ENCODE measurements at places on chromosomes 6 and 20.
A peak's percentile ranks its signal among the peaks of the same experiment; 100 is the strongest.

- no peak for DNase-seq
These were observed 9.7 kb downstream of the HECA start for GRCh38 chr6:139144490-139145085.

GRCh38 chr6:38039502-38039901 is 220.0 kb downstream of the ZFAND3 start:
- no peak for DNase-seq

GRCh38 chr6:27161946-27162603 is 85.4 kb upstream of the PRSS16 start:
- DNase-seq = no peak

- no peak for DNase-seq
These were observed 454.6 kb upstream of the KHDRBS2 start for GRCh38 chr6:62740596-62740995.

- no peak for DNase-seq
These were observed 431.9 kb upstream of the SULF2 start for GRCh38 chr20:48217190-48217589.

GRCh38 chr6:17771609-17772008 is 64.9 kb upstream of the NUP153 start:
- DNase-seq = no peak

- DNase-seq = no peak
These were observed 118.3 kb upstream of the GGTLC1 start for GRCh38 chr20:24106801-24107445.

GRCh38 chr20:47191956-47192355 is 164.5 kb downstream of the ZMYND8 start:
- DNase-seq = no peak

- peak; percentile 66 for DNase-seq
These were observed 4.8 kb upstream of the TRIM40 start for GRCh38 chr6:30130887-30131862.

GRCh38 chr20:62518911-62519310 is 43.1 kb upstream of the GATA5 start:
- no peak for DNase-seq

GRCh38 chr6:150924808-150925589 is 59.5 kb downstream of the MTHFD1L start:
- DNase-seq = no peak

GRCh38 chr6:127015858-127016257 is 102.6 kb upstream of the RSPO3 start:
- no peak for DNase-seq

- DNase-seq = no peak
These were observed 144.7 kb upstream of the RPS6KA2 start for GRCh38 chr6:166771701-166772100.

- DNase-seq = no peak
These were observed 19.0 kb upstream of the AVP start for GRCh38 chr20:3103369-3104032.

GRCh38 chr6:153170511-153170910 is 39.4 kb upstream of the RGS17 start:
- DNase-seq = no peak

DNA sequence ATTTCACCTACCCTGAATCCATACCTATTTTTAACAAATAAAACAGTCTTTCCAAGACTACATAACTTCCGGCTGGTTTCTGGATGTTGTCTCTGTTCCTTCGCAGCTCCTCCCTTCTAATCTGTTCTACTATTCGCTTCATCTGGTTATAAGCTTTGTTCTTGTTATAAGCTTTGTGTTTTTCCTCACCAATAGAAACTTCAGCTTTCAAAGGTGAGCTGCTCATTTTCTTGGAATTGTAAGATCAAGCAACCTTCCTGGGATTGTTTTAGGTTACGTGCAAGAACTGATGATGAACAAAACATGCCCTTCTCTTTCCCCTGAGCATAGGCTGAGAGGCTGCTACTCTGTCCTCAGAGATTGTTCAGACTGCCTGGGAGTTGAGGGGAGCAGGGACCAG is 2.1 kb downstream of the GFOD1 start:
- DNase-seq = no peak

GRCh38 chr6:25872814-25873213 is 1.2 kb downstream of the SLC17A3 start:
- DNase-seq = peak; percentile 28

DNA sequence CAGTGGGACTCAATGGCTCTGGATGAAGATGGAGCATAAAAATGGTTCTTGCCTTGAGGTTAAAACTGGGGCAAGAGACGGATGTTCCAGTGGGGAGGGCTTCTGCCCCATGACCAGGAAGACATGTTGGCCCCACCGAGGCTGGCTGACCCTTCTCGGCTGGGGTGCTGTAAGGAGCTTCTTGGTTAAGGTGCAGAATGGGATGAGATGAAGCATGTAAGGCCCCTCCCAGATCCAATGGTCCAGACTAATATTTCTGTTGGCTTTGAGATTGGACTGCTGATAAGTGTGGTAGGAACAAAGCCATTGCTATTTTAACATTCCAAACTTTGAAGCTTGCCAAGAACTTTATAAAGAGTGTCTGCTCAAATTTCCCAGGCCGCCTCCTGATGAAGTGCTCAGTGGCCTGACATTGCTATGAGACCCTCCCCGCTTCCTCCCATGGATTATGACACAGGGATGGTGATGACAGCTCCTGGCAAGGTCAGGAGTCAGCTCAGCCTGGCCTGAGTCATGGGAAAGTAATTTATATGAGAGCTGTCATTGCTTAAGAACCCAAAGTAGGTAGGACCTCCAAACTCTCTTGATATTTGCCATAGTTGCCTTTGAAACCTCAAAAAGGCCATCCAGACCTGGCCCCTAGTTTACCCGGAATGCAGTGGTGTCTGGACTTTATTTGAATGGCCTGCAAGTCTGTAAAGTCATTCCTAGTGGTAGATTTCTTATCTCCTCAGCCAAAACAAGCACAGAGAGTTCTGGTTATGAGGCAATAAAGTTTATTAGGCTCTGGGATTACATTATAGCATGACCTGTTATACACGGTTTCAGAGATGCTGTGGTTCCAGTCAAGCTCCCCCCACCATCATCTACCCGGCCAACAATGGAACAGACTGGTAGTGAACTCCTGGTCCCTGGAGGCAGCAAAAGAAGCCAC is 55.2 kb downstream of the TGM2 start:
- DNase-seq = no peak

GRCh38 chr6:31776485-31776988 is 591 bp downstream of the VWA7 start:
- no peak for DNase-seq

GRCh38 chr20:2130062-2130591 is 28.5 kb downstream of the STK35 start:
- no peak for DNase-seq

DNA sequence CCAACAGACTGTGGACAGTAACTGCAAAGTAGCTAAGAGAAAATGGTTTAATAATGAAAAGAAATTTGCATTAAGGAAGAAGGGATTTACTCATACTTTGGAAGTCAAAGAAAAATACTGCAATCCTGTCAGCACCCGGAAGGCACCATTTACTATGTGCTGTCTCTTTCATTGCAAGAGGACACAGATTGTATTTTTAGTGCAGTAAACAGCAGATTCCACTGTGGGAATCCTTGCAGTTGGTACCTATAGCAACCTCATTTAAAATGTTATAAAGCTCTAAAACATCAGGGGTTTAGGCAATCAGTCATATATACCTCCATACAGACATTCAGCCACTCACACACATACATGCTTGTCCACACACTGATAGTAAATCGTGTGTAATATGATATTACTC is 346.8 kb downstream of the PKHD1 start:
- no peak for DNase-seq

DNA sequence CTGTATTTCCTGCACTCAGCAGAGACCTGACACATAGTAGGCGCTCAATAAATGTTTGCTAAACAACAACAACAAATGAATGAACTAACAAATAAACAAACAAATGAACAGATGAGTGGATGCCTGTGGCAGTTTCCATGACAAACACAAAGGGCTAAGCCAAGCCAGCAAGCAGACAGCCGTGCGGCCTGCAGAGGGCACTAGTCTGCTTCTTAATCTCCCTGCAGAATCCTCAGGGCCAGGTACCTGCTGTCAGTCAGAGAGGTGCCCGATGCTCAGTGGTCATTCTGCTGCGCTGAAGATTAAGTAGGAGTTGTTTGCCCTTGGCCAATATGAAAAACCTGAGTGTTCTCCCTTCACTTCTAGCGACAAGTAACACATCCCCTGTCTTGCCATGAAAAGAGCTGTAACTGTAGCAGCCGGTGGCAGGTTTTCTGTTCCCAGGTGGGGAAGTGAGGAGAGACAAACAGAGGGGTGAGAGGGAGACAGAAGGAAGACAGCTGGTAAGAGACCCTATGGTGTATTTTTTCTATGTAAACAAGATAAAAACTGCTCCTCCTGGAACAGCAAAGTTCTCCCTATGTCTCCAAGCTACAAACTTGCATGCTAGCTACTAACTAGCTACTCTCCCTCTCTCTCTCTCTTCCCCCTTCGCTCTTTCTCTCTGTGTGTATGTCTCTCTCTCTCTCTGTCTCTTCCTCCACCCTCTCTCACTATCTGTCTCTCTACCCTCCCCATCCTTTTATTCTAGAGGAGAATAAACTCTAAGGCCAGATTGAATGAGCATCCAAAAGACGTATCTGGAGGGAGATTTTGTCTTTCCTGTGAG is at the start of gene MC3R:
TSS of gene MC3R (plus strand) at position 779 of the 829 bp plus-strand sequence. CDS start 112 bp downstream, outside the sequence.
- DNase-seq = no peak

- no peak for DNase-seq
These were observed 17.7 kb upstream of the ITCH start for GRCh38 chr20:34345402-34345736.

GRCh38 chr6:153015094-153015640 is 12.7 kb upstream of the MTRF1L start:
- no peak for DNase-seq

- DNase-seq = no peak
These were observed 74.6 kb downstream of the CDKAL1 start for GRCh38 chr6:20608905-20609304.

GRCh38 chr20:37759052-37759553 is 65.3 kb downstream of the CTNNBL1 start:
- DNase-seq = no peak

DNA sequence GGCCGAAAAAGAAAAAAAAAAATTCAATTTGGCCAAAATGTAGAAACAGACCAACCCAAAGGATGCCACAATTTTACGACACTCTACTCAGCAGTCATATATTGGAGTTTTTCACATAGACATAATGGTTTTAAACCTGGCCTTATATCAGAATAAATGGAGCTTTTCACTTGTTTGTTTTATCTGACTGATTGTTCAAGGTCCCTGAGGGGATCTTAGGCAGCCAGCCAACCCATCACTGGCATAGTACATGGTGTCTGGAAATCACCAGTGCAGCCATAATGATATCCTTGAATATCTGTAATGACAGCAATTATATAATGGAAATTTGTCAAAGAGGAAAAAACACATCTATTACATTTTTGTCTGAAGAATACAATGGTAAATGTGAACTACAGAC is 96.9 kb downstream of the PRSS35 start:
- DNase-seq = no peak

- DNase-seq = no peak
These were observed 36.4 kb downstream of the ELOVL5 start for GRCh38 chr6:53312355-53312754.

- no peak for DNase-seq
These were observed 575 bp downstream of the SLC44A4 start for GRCh38 chr6:31878222-31878621.

DNA sequence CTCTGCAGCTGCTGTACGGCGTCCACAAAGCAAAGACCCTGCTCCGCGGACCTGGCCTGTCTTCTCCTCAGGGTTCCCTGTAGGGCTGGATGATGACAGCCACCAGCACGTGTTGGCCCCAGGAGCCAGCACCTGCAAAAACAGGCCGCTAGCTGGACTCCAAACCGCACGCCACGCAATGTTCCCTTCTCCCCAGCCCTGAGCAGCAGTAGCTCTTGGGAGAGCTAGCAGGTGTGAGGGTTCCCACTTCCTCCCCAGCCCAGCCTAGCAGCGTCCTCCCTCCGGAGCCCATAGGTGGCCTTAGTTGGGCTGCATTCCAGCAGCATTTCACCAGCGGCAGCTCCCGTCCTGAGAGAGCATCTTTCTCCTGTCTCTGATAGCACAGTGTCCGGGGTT is 42.3 kb downstream of the DACT2 start:
- DNase-seq = no peak

DNA sequence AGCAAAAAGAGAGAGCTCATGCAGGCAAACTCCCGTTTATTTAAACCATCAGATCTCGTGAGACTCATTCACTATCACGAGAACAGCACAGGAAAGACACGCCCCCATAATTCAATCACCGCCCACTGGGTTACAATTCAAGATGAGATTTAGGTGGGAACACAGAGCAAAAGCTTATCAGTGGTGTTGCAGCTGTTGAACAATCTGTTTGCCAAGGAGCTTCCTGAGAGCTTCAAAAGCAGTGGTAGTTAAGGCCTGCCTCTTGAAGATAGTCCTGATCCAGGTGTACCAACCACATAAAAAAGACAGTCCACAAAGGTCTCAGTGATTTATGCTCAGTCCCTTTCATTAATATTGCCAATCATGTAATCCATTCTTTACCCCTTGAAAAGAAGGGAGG is 269.4 kb upstream of the IRAK1BP1 start:
- no peak for DNase-seq

DNA sequence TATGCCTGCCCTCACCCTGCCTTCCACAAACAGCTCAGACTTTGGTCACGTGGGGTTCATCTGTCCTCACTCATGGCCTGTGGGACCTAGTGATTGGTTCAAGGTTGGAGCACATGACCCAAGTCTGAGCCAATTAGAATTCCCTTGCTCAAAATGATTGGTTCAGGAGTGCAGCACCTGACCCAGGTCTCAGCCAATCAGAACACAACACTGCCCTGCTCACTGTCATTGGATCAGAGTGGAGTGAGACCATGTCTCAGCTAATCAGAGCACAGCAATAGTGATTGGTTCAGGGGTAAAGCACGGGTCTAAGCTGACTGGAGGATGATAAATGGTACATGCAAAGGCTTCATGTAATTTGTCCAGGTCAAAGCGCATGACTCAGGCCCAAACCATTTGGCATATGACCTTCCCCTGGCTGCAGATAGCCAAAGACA is 102.2 kb downstream of the PREX1 start:
- no peak for DNase-seq

DNA sequence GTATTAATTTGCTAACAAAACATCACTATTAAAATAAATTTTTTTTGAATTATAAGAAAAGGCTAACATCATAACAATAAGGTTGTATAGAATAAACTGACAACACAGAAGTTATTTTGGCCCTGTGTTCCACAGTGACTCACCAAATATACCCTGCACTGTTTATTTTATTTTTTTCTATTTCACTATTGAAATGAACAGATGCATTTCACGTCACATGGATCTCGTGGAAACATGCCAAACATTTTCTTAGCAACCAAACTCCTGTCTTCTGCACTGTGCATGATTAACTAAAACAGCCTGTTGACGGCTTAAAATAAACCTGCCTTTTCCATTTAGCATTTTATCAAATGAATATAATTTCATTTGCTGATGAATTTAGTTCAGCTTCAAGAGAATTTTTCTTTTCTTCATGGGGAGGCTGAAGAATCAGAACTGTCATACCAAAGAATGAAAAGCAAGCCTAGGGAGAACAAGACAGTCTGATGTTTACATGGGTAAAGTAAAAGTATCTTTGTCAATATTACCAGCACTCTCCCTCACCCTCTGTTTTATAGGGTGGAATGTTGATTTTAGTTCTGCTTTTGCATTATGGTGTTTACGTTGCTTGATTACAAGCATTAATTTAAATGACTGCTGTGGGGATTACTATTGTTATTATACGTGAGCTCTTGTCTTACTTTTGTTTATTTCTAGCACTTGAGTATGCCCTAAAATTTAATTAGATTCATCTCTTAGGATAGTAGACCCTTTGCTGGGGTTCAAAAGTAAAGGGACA is 115.3 kb downstream of the LCA5 start:
- no peak for DNase-seq

- no peak for DNase-seq
These were observed 11.3 kb downstream of the ZHX3 start for GRCh38 chr20:41306061-41306727.
